Right ventricle myocardium superior (tissue), 1 donor: ENCODE measurements at places on chromosomes 5 and 9.

GRCh38 chr9:122883125-122883524, 22.0 kb downstream of the RC3H2 start:
- DNase-seq, result no peak

DNA sequence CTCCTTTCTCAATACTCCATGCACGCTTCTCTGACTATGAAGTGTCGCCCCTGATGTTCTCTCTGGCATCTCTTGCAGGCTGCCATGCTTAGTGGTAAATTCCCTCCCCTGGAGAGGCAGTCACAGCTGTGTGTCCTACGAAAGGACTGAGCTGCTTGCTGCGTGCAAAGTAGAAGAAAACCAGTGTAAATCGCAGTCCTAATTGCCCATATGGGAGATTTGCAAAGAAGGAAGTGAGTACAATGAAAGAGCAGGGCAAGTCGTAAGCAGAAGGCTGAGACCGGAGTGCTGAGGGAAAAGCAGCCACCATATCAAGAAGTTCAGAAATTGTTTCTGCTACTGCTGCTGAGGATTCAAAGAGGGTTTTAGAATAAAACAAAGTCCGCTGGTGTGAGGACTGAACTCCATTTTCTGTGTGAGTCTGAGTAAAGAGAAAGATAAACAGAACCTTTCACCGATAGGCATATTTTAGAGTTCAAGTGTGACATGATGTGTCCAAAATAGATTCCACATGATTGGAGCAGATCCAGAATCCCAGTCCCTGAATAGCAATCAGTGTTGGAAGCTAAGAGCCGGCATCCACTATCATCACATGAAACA, 507.8 kb upstream of the MPDZ start:
- DNase-seq, result no peak

- no peak for DNase-seq
Measured at GRCh38 chr5:130496215-130496614, 592.0 kb downstream of the CHSY3 start.

DNA sequence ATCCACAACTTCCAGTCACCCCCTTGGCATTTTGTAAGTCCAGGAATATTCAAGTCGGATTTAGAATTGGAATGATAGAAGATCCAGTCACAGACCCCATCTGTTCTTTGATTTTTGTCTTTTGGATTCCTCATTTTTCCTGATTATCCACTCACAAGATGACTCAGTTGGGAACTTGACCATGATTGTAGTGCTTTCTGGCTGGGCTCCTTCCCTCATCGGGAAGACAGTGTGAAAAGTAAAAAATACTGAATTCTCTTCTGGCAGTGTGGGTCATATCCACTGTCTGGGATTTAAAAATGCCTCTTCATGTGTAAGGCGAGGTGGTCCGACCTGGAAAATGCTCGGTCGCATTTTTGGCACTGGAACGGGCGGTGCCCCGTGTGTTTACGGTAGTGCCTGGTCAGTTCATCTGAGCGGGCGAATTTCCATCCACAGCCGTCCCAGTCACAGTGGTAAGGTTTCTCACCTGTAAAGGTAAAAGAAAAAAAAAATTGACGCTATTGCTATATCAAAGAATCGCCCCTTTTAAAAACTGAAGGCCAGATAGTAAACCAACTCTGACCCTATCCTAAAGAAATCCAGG, 4.0 kb downstream of the KLF4 start:
- DNase-seq, result no peak

DNA sequence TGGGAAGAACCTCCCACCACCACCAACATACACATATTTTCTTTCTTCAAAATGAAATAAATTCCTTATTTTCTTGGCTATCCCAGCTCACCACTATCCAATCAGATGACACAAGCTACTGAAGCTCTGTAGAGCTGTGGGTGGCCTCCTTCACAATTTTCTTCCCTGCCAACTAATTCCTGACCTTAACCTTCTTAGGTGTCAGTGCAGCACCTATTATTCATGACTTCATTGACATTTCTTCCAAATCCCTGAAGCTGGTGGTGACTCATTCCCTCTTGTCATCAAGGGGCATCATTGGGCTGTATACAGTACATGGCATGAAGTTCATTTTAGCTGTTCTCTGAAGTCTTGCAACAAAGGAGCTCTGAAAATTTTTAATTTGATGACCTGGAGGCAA, 42.0 kb upstream of the ADRA1B start:
- DNase-seq, result no peak

DNA sequence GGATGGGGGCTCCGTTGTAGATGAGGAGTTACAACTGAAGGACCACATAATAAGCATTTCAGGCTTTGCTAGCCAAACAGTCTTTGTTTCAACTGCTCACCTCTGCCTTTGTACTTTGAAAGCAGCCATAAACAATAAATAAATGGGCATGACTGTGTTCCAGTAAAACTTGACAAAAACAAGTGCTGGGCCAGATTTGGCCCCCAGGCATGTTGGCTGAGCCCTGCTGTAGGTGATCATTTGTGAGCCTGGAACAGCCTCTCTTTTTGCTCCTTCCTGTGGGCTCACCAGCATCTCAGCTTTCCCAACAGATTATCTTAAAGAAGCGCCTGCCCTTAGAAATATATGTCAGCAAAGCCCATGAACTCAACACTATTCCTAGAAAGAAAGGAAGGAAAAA, 149.4 kb downstream of the GOLPH3 start:
- DNase-seq, result no peak

DNA sequence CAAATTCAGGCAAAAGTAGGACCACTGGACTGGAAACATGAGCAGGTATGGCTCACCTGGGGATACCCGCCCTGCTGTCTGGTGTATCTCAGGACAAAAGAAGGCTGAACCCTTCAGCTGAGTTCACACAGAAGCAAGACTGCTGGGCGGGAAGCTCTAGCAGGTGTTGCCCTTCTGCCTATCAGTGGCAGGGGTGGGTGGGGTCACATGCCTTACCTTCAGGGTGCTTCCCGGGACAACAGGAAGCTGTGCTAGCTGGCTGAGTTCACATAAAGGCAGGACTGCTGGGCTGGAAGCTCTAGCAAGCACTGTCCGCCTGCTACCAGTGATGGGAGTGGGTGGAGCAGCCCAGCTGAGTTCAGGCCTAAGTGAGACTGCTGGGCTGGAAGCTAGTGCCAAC, 498.8 kb upstream of the ZNF608 start:
- DNase-seq, result no peak

DNA sequence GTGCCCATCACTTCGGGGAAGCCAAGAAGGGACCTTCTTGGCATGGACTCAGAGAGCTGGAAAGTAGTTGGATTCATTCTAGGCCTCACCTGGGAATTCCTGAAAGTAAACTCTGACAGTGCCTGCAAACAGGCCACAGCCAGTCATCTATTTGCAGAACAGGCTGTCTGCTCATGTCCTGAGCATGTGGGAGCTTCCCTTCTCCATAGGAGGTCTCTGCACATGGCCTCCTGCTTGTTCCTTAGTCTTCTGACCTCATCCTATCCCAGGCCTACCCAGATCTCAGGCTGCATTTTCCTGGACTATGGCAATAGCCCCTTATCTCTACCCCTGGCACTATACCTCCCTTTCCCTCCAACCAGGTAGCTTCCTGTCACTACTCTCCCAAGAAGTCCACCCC, 67.2 kb upstream of the FSTL4 start:
- DNase-seq, result no peak
